Activated gamma-delta T cell (primary cell): ENCODE measurements at places on chromosomes 1 and 21.

GRCh38 chr1:26717017-26717491 is 21.2 kb downstream of the ARID1A start:
- DNase-seq, result no peak

GRCh38 chr1:25700144-25700523 is 83.5 kb downstream of the MAN1C1 start:
- DNase-seq, result no peak

- DNase-seq, result no peak
Measured at GRCh38 chr1:19480282-19480681, 5.1 kb downstream of the CAPZB start.

DNA sequence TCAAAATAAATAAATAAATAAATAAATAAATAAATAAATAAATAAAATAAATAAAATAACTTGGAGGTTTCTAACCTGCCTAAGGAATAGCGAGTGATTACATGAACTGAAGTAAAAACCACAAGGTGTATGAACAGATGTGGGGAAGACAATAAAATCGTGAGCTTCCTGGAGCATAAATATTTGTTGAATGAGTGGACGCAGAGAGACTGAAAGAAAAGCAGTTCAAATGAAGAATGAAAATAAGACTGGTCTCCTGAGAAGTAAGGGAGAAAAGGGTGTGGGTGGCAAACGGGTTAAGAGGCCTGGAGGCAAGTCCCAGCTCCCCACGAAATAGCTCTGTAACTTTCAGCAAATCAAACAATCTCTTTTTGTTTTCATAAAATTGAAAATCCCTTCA is 33.6 kb downstream of the CHML start:
- no peak for DNase-seq

- DNase-seq, result no peak
Measured at GRCh38 chr1:245056913-245057312, 97.9 kb upstream of the KIF26B start.

DNA sequence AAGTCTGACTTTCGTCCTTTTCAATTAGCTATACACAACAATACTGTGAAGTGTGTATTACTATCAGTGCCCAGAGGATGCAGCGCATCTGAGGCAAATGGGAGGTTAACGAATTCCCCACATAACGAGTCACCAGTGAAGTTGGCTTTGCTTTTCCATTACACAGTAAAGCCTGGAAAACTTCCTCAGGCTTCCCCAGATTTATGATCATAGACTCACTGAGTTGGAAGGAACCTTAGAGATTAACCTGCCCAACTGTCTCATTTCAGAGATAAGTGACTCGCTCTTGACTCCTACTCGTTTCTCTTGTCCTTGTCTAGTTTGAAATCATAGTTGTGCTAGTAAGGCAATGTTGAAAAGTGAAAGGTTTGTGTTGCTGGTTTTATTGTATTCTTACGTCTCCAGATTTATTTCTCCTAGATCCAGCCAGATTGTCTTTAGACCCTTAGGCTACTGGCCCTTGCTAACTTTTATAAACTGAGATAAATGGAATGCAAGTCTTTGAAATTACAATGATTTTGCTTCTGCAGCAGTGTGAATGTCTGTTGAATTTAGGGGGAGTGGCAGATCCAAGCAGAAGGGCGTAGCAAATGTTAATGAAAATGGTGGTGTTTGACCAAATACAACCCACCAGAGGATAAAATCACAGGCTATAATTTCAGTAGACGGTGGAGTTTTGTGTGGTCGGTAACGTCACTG is 17.3 kb downstream of the S1PR1 start:
- DNase-seq, result no peak

- no peak for DNase-seq
Measured at GRCh38 chr1:183633676-183634343, 1.8 kb downstream of the ARPC5 start.

DNA sequence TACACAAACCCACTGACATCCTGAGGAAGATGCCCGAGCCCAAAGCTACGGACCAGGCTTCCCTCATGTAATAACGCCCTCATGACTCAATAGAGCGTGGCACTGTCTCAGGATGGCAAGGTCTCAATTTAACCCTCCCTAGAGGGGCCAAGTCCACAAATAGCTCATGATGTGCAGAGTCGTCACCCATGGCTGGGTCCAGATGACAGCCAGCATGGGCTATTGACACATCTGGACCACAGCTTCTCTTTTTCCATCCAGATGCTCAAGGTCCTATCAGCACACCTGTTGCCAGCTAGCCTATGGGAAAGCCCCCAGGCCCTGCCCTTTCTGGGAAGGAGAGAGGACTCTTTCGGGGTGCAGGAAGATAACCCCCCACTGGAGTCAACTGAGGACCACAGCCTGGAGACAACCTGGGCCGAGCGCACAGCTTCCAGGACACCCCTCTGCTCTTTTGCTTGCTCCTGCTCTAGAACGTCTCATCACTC is 2.8 kb downstream of the LAPTM5 start:
- DNase-seq, result no peak

- DNase-seq, result no peak
Measured at GRCh38 chr1:11059155-11059967, 457 bp downstream of the SRM start.

GRCh38 chr1:50181027-50181663 is 72.4 kb downstream of the ELAVL4 start:
- no peak for DNase-seq

GRCh38 chr1:42240966-42241755 is 76.6 kb upstream of the GUCA2A start:
- no peak for DNase-seq

DNA sequence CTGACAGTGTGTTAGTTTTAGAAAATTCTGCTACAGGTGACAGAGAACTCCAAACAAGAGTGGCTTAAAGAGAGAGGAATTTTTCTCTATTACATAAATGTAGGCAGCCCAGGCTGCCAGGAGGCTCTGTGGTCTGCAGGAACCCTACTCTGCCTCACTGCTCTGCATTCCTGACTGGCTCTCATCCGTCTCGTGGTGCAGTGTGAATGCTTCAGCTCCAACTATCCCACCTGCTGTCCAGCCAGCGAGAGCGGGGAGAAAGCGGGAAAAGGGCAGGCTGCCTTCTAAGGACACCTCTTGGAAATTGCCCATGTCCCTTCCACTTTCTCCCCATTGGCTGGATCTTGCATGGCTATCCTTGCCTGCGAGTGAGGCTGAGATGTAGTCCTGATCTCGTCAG is 131.3 kb downstream of the PEX14 start:
- no peak for DNase-seq

DNA sequence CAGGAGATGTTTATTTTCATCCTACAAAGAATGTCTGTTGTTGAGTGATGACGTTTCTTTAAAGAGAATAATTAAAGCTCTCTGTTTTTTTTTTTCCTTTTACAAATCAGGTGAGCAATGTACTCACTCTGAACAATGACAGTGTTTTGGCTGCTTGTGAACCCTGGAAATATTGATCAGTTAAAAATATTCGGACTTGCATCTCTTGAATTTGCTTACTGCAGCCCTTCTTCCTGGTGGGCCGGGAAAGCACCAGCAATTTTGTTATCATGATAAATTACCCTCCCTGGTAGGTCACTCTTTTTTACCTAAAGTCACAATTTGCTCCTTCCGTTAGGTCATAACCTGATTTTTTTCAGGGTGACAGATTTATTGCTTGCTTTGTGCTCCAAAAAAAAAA is 72.3 kb upstream of the NR5A2 start:
- DNase-seq, result no peak

- no peak for DNase-seq
Measured at GRCh38 chr1:56054959-56055358, 524.4 kb downstream of the PLPP3 start.

DNA sequence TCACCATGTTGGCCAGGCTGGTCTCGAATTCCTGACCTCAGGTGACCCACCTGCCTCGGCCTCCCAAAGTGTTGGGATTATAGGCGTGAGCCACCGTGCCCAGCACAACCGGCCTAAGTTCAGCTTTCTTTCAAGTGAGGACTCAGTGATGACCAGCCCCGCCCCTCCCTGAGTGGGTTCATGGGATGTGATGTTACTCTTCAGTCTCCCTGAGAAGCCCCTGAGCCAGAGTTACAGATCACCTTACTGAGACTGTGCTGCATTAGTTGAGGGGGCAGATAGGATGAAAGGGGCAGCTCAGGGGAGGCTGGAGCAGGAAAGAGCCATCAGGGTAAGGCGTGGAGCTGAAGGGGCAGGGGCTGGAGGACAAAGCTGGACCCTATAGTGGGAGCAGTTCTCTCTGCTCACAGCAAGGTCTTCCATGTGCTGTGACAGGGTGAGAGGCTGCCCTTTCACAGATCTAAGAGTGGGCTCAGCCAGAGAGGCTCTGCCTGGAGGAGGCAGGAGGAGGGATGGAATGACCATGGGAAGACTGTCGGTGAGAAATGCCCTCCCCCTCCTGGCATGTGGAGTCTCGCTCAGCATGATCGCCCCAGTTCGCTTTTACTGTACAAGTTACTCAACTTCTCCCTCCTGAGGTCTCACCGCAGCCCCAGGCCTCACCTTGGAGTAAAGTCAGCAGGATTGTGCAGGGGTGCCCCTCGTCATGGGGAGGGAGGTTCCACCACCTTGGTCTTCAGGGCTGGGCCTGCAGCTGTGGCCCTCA is 13.4 kb downstream of the SH2D2A start:
- no peak for DNase-seq

- no peak for DNase-seq
Measured at GRCh38 chr1:116178837-116179236, 67.6 kb downstream of the MAB21L3 start.

DNA sequence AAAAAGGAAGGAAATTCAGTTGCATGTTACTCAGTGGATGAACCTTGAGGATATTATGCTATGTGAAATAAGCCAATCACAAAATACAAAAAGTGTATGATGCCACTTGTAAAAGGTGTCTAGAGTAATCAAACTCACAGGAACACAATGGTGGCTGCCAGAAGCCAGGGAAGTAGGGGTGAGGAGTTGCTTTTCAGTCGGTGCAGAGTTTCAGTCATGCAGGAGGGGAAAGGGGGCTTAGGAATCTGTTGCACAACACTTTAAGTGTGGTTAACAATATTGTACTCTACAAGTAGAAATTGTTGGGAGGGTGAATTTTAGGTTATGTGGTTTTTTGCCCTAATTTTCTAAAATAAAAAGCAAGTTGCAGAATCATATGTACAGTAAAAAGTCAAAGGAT is 184.2 kb upstream of the RAB4A start:
- DNase-seq, result no peak

DNA sequence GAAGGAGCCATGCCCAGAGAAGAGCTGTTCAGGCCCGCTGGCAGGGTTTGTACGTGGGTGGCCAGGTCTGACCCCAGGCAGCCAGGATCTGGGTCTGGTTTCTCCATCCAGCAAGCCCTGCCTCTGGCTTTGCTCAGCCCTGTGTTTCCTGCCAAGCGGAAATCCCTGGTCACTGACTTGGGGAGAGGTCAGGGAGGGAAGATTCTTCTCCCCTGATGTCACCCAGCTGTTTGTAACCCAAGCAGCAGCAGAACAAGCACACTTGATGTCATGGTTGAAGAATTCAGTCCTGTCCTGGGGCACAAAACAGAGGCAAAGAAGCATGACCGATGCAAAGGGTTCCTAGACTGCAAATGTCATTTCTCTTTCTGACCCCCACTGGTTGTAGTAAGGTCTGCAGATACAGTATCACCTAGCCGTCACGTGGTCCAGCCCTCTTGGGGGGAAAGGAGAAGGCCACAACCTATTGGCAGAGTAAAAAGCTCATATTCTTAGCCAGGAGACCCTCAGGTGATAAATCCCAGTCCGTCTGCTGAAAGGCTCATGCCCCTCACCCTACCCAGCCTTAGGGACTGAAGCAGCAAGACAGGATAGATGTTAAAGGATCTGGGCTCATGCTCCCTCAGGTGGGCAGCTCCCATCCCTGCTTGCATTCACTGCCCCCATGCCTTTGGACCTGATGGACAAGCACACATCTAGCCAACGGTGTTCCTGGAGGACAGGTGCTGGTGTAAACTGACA is 120.9 kb downstream of the SYT2 start:
- no peak for DNase-seq

- DNase-seq, result no peak
Measured at GRCh38 chr1:68291688-68292384, 59.5 kb upstream of the WLS start.

- DNase-seq, result no peak
Measured at GRCh38 chr1:203291201-203292096, 13.9 kb upstream of the BTG2 start.

GRCh38 chr21:26461500-26461899 is 111.6 kb downstream of the CYYR1 start:
- DNase-seq, result no peak

DNA sequence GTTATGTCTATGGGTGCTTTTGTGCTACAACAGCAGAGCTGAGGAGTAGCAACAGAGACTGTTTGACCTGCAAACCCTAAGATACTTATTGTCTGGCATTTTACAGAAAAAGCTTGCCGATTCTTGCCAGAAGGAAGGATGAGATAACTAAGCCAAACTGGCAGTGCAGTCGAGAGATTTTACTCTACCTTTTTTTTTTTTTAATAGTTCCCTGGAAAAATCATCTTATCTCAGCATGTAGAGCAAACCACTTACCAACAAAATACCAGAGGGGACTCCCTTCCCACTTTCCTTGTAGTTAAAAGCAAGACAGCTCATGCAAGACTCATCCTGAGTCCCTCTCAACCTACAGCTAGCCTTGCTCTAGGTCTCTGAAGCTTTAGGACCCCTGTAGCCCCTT is 132.9 kb downstream of the SYT2 start:
- no peak for DNase-seq

- no peak for DNase-seq
Measured at GRCh38 chr1:243493156-243494129, 237.6 kb downstream of the SDCCAG8 start.

DNA sequence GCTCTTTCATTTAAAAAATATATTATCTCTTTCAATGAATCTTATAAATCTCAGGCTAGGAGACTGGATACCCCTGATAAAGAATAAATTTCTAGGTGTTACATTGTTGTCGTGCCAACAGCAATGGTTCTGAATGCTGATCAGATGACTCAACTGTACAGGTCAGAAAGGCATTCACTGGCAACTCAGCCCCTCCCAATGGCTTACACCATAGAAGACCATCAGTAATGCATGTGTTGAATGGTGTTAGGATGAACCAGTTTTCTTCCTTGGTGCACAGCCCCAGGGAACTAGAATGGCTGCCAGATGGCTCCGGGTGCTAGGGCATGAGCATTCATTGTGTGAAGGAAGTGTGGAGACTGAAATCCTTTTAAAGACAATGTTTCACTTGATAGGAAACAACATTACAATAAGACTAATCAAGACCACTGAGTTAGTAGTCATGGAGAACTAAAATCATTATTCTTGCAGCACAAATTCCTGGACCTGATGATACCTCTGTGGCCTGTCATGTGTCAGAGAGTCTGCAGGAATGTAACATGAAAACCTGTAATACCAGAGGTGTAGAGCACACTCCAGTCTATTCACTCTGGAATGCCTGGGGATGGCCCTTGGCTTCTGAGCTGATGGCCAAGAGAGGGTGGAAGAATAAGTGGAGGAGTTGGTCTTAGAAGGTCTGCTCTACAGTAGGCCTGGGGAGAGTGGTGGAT is 187.7 kb upstream of the LMO4 start:
- DNase-seq, result no peak

- DNase-seq, result no peak
Measured at GRCh38 chr1:216528816-216529215, 105.6 kb upstream of the USH2A start.

- DNase-seq, result no peak
Measured at GRCh38 chr1:201456499-201457309, 12.3 kb downstream of the PHLDA3 start.
